ENCODE measurements at places on chromosomes 12 and 14.

- DNase-seq: no peak
These were observed 9.3 kb upstream of the GMFB start for GRCh38 chr14:54498095-54498531.

DNA sequence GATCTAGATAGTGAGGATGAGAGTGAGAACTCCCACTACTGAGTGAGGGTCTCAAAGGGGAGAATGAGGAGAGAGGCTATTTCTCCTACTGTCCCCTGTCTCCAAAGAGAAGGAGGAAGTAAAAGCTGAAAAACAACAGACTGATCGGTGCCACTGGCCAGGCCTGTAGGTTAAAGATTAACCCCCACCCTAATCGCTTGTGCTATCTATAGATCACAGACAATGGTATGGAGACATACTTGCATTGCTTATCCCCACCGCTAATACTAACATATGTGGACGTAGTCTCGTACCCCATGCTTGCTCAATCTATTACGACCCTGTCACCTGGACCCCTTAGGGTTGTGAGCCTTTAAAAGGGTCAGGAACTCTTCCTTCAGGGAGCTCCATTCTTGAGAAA lies 777.9 kb upstream of the TMEM132C start:
- no peak for DNase-seq

GRCh38 chr12:104360157-104360556 lies 56.6 kb downstream of the EID3 start:
- no peak for DNase-seq

- no peak for DNase-seq
These were observed 230.8 kb downstream of the DPF3 start for GRCh38 chr14:72663076-72663487.

DNA sequence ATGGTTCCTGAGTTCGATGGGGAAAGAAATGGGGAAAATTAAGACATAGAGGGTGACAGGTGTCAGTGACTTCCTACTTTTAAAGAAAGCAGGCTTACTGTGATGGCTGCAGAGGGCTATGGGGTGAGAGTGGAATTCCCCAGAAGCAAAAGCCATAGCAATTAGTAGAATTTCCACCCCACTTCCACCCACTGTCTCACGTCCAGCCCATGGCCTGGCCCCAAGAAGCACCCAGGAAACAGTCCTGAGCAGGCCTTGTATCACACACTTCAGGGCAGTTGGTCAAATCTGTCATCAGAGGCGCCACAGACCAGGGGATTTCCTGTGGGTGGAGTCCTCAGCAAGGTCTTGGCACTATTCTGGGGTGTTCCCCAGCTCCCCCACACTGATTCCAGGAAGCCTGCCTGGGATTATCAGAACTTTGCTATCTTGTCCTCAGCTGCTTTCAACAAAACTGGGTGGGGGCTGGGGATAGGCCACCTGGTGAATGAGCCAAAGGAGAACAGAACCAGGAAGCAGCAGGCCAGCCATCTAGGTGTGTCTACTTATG lies 120.1 kb upstream of the CCND2 start:
- DNase-seq: peak; percentile 76

DNA sequence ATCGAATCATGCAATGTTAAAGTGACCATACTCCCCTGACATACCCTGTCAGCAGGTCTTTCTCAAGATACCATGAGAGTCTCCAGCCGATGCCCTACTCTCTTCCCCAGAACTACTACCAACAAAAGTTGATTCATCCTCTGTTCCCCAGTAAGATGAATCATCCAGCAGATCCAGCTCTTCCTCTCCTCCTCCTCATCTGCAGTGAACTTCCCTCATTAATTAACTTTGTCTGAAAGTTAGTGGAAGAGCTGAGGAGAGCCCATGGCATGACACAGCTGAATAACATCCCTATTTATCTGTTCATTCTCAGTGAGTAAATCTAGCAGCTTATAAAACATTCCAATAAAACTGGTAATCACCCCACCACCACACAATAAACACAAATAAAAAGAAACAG lies 213.4 kb downstream of the EGLN3 start:
- no peak for DNase-seq

DNA sequence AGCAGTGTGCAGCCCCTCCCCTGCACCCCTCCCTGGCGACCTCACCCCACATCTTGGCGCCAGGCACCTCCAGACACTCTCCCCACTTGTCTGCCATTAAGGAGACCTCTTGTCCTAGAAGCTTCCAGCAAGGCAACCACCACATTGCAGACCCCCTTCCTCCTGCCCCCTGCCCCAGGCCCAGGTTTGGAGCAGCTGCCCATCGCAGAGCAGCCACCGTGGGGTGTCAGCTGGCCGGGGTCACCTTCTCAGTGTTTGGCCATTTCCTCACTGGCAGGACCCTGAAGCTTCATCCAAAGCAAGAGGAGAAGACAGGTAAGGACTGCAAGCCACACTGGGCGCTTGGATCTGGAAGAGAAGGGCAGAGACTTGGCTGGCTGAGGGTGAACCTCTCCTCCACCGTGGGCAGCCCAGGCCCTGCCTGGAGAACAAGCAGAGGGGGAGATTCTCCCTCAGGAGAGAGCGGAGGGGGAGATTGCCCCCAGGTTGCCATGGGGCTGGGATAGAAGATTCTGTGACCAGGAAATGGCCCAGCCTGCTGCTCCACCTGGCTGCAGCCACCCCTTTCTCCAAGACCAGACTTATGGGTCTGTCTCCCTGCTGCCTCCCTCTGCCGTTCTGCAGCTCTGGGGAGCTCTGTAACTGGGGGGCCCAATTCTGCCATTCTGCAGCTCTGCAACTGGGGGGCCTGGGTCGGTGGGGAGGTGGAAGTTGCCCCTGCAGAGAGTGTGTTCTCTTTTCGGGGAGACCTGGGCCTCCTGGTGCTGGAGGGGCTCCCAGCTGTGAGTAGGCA lies 72.9 kb upstream of the C14orf180 start:
- no peak for DNase-seq

DNA sequence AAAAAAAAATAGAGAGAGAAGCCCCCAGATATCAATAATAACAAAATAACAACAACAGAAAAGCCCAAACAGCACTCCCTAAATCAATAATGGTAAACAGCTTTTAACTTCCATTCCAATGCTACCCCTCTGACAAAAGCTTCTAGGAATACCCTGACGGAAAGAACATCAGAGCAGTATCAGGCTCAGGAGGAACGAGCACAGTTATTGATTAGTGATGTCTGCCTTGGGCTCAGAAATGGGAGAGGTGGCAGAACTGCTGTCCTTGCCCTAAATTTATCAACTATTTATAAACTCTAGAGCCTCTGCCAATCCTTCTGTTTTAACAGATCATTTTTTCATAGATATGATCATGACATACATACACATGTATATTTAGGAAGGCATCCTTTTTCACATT lies 41.9 kb downstream of the P2RX4 start:
- DNase-seq: no peak

GRCh38 chr12:116876151-116876869 lies 4.9 kb downstream of the HRK start:
- no peak for DNase-seq
